Fibroblast of the aortic adventitia (primary cell): ENCODE measurements at places on chromosomes 1 and 21. TPM values are rescaled to one million over a fixed set of nuclear protein-coding genes. Genes with fewer than 3 reads are reported as not detected.

The SPRR1A gene
- not detected in 2 replicates for total RNA-seq

The NSUN4 gene
- 15.9 and 20.6 TPM in 2 replicates for total RNA-seq

The VANGL1 gene
- 6.0 and 14.3 TPM in 2 replicates for total RNA-seq

The ELF3 gene
- total RNA-seq, result 0.09 TPM in 1 of 2 replicates, not detected in the other

The DNAI4 gene
- 3.6 and 11.4 TPM in 2 replicates for total RNA-seq

The ICOSLG gene
- total RNA-seq, result 0.09 TPM in 1 of 2 replicates, not detected in the other

The GPR161 gene
- 7.0 and 12.3 TPM in 2 replicates for total RNA-seq

The CELF3 gene
- total RNA-seq, result not detected in 2 replicates

The SNAPIN gene
- 16.7 and 68.8 TPM in 2 replicates for total RNA-seq

The VAV3 gene
- 0.09 TPM in 1 of 2 replicates, not detected in the other for total RNA-seq

The PLA2G2C gene
- total RNA-seq, result not detected in 2 replicates

The TFAP2E gene
- total RNA-seq, result 0.18 and 0.25 TPM in 2 replicates

The GSTM2 gene
- 14.1 and 27.7 TPM in 2 replicates for total RNA-seq

The RIMKLA gene
- total RNA-seq, result 0.09 TPM in 1 of 2 replicates, not detected in the other

The ST6GALNAC3 gene
- total RNA-seq, result 0.74 and 3.1 TPM in 2 replicates

The SPATA45 gene
- not detected in 2 replicates for total RNA-seq

The GFI1 gene
- total RNA-seq, result 0.09 and 0.65 TPM in 2 replicates

The TESK2 gene
- 2.0 and 5.7 TPM in 2 replicates for total RNA-seq

The NEXN gene
- total RNA-seq, result 17.6 and 66.4 TPM in 2 replicates

The MCOLN2 gene
- total RNA-seq, result 1.1 and 1.2 TPM in 2 replicates

The ATP13A2 gene
- 6.8 and 18.4 TPM in 2 replicates for total RNA-seq

The PRR9 gene
- not detected in 2 replicates for total RNA-seq

The CCDC181 gene
- 1.4 and 3.1 TPM in 2 replicates for total RNA-seq

The KIF14 gene
- 1.8 and 13.4 TPM in 2 replicates for total RNA-seq

The ETNK2 gene
- 2.6 and 6.4 TPM in 2 replicates for total RNA-seq

The CNKSR1 gene
- 0.27 TPM in 1 of 2 replicates, not detected in the other for total RNA-seq

The OR2T2 gene
- not detected in 2 replicates for total RNA-seq

The KTI12 gene
- 8.5 and 12.7 TPM in 2 replicates for total RNA-seq

The OR2L8 gene
- not detected in 2 replicates for total RNA-seq

The KLF17 gene
- 0.27 and 1.1 TPM in 2 replicates for total RNA-seq

The MRPS14 gene
- total RNA-seq, result 20.9 and 29.5 TPM in 2 replicates

The TMEM201 gene
- 2.8 and 8.9 TPM in 2 replicates for total RNA-seq

The MYOG gene
- not detected in 2 replicates for total RNA-seq

The CAMK2N1 gene
- 5.2 and 28.5 TPM in 2 replicates for total RNA-seq

The ATP1A2 gene
- total RNA-seq, result 0.27 TPM in 1 of 2 replicates, not detected in the other

The USP1 gene
- 32.4 and 64.8 TPM in 2 replicates for total RNA-seq

The LEPR gene
- 6.3 and 6.9 TPM in 2 replicates for total RNA-seq

The ISG15 gene
- total RNA-seq, result 34.7 and 39.6 TPM in 2 replicates

The ANGPTL3 gene
- under 0.01 TPM in 1 of 2 replicates, not detected in the other for total RNA-seq

The PLOD1 gene
- 116 and 123 TPM in 2 replicates for total RNA-seq

The FCRL5 gene
- total RNA-seq, result not detected in 2 replicates

The OLFML3 gene
- total RNA-seq, result 135 and 212 TPM in 2 replicates

The ATP8B2 gene
- total RNA-seq, result 58.3 and 231 TPM in 2 replicates

The KIAA1614 gene
- total RNA-seq, result 9.7 and 10.6 TPM in 2 replicates

The PTGFR gene
- total RNA-seq, result 34.3 and 77.5 TPM in 2 replicates

The TNFRSF18 gene
- not detected in 2 replicates for total RNA-seq

The MRAP gene
- total RNA-seq, result not detected in 2 replicates

The TMEM61 gene
- 0.18 TPM in 1 of 2 replicates, not detected in the other for total RNA-seq

The NFASC gene
- total RNA-seq, result 22.0 and 25.9 TPM in 2 replicates

The SHISAL2A gene
- not detected in 2 replicates for total RNA-seq

The BCAS2 gene
- 35.0 and 52.5 TPM in 2 replicates for total RNA-seq

The KRTAP19-3 gene
- total RNA-seq, result not detected in 2 replicates

The LCK gene
- not detected in 2 replicates for total RNA-seq

The NPHS2 gene
- total RNA-seq, result not detected in 2 replicates

The ZNF593OS gene
- total RNA-seq, result not detected in 2 replicates

The MAP3K21 gene
- total RNA-seq, result 0.18 and 0.25 TPM in 2 replicates

The CYP2J2 gene
- total RNA-seq, result 0.09 TPM in 1 of 2 replicates, not detected in the other
